Mucosa of gallbladder (tissue), 1 donor: ENCODE measurements at places on chromosomes 3 and 15. TPM values are rescaled to one million over a fixed set of nuclear protein-coding genes. Genes with fewer than 3 reads are reported as not detected.

- DNase-seq, result no peak
These were observed 775.1 kb upstream of the CFAP20DC start for GRCh38 chr3:59824876-59825275.

- peak; percentile 21 for DNase-seq
These were observed 61.0 kb upstream of the SLC24A5 start for GRCh38 chr15:48059791-48060190.

GRCh38 chr3:186960347-186960746 lies 30.0 kb downstream of the ST6GAL1 start:
- no peak for DNase-seq

GRCh38 chr15:35134299-35134698 lies 49.2 kb upstream of the NANOGP8 start:
- no peak for DNase-seq

DNA sequence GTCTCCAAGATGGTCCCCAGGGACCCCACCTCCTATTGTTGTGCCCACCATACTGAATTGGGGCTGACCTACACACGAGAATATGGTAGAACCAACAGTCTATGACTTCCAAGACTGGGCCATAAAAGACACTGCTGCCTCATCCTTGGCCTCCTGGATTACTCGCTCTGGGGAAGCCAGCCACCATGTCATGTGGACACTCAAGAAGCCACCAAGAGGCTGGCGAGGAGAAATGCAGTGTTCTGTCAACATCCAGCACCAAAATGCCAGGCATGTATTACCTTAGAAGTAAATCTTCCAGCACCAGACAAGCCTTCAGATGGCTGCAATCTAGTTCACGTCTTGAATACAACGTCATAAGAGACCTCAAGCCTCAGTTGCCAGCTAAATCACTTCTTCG lies 17.1 kb upstream of the TPM1 start:
- no peak for DNase-seq

DNA sequence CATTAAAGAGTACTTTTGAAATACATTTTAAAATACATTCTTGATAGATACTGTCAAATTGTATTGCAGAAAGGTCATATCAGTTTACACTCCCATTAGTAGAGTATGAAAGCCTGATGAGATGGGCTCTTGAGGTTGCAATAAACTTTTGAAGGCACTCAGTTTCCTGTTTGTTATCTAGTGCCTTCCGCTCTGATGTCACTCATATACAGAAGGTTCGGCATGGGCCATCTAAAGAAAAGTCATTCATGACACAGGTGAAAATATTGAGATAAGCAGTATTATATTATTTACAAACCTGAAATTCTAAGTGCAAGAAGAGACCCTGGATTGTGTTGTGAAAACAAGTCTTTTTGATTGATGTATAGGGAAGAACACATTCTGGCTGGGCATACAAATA lies 36.5 kb upstream of the DENND4A start:
- no peak for DNase-seq

GRCh38 chr15:98920091-98920880 lies 87.3 kb downstream of the PGPEP1L start:
- DNase-seq, result no peak

- no peak for DNase-seq
These were observed 16.0 kb upstream of the PTX3 start for GRCh38 chr3:157420606-157421130.

BFSP2 gene
- total RNA-seq, result not detected

POLQ gene
- 0.37 TPM for total RNA-seq

ZBED2 gene
- total RNA-seq, result 5.6 TPM

SLC41A3 gene
- 95.5 TPM for total RNA-seq

SYNM gene
- 167 TPM for total RNA-seq
